ENCODE measurements at places on chromosomes 6 and 20. TPM values are rescaled to one million over a fixed set of nuclear protein-coding genes. Genes with fewer than 3 reads are reported as not detected.

Gene TCP11
- total RNA-seq = 0.18 TPM

Gene RNF182
- total RNA-seq = 2.7 TPM

Gene CST3
- 40.6 TPM for total RNA-seq

Gene DOP1A
- 20.0 TPM for total RNA-seq

- DNase-seq = no peak
These were observed 27.3 kb upstream of the TSPYL1 start for GRCh38 chr6:116307001-116307400.

- DNase-seq = no peak
These were observed 15.7 kb upstream of the AFDN start for GRCh38 chr6:167811040-167811439.

DNA sequence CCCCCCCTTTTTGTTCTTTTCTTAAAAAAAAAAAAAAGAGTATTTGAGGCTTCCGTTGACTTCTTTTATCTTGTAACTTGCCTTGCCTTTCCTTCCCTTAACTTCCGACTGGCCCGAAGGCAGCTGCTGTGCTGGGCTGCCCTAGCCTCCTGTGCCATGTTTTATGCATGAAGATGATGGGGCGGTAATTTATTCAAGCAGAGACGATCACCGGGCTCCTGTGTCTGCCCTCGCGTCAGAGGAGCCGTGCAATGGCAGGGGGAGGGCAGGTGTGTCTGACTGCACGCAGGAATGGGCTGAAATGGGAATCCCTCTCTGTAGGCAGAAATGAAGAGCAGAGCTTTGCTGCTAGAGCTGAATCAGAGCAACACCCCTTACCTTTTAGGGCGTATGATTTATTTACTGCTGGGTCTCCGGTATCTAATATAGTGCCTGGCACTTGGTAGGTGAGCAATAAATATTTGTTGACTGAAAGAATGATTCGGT, 106.3 kb upstream of the RIPOR2 start:
- no peak for DNase-seq

Gene CRIP3
- total RNA-seq = 1.1 TPM

DNA sequence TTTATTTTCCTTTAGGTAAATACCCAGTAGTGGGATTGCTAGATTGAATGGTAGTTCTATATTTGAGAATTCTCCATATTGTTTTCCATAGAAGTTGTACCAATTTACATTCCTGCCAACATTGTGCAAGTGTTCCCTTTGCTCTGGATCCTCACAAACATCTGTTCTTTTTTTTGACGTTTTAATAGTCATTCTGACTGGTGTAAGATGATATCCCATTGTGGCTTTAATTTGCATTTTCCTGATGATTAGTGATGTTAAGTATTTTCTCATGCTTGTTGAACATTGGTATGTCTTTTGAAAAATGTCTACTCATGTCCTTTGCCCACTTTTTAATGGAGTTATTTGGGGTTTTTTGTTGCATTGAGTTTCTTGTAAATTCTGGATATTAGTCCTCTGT, 85.6 kb downstream of the UBE3D start:
- no peak for DNase-seq
